ENCODE measurements at places on chromosomes 1 and 21. TPM values are rescaled to one million over a fixed set of nuclear protein-coding genes. Genes with fewer than 3 reads are reported as not detected.

GRCh38 chr1:5369223-5369622 is 623.0 kb downstream of the NPHP4 start:
- H3K27ac ChIP-seq, result no peak overlapping the region
- H3K4me1 ChIP-seq, result no peaks in the 10 kb centered on the region
- H3K4me3 ChIP-seq, result no peak overlapping the region
- no peaks in the 10 kb centered on the region for H3K27me3 ChIP-seq
- H3K36me3 ChIP-seq, result no peaks in the 10 kb centered on the region

DNA sequence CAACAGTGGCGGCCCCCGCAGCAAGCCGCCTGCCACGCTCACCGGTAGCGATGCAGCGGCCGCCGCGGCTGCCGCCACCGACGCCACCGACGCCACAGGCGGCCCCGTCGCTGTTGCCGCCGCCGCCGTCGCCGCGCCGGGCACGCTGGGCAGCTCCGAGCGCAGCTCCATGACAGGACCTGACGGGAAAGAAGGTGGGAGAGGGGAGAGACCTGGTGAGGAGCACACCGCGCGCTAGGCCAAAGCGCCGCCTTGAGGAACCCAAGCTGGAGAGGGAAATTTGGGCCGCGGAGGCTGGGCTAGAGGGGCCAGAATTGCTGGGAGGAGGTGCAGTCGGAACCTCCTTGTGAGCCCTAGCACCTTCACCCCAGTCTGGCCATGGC is 1.9 kb downstream of the DMRTA2 start:
- H3K27me3 ChIP-seq, result no peaks in the 10 kb centered on the region
- no peaks in the 10 kb centered on the region for H3K4me1 ChIP-seq
- no peak overlapping the region for H3K27ac ChIP-seq
- H3K4me3 ChIP-seq, result no peak overlapping the region
- no peaks in the 10 kb centered on the region for H3K36me3 ChIP-seq

- DNase-seq, result no peak
- peaks cover 2% of the 10 kb centered on the region for H3K27me3 ChIP-seq
- H3K4me3 ChIP-seq, result peak overlapping the region; percentile 47
Observed at GRCh38 chr1:156625436-156626078, 6.3 kb downstream of the HAPLN2 start.

GRCh38 chr1:101175466-101175865 is 61.4 kb upstream of the S1PR1 start:
- no peaks in the 10 kb centered on the region for H3K4me1 ChIP-seq
- H3K27me3 ChIP-seq, result no peaks in the 10 kb centered on the region
- H3K4me3 ChIP-seq, result no peak overlapping the region
- no peak for DNase-seq
- no peak overlapping the region for H3K27ac ChIP-seq

The XCL1 gene
- total RNA-seq, result not detected

The MCOLN2 gene
- 22.5 TPM for total RNA-seq

The ODF2L gene
- 88.2 TPM for total RNA-seq
